Activated CD4-positive, alpha-beta T cell treated with anti-CD3 and anti-CD28 coated beads, Interleukin-2, amount 50 U/mL, for 16 hours (primary cell): ENCODE measurements at places on chromosomes 11 and 22.

GRCh38 chr11:66787934-66788758, 55.1 kb upstream of the RCE1 start:
- DNase-seq, result no peak

- DNase-seq, result no peak
Observed at GRCh38 chr11:72750556-72751115, 1.6 kb downstream of the ARAP1 start.

DNA sequence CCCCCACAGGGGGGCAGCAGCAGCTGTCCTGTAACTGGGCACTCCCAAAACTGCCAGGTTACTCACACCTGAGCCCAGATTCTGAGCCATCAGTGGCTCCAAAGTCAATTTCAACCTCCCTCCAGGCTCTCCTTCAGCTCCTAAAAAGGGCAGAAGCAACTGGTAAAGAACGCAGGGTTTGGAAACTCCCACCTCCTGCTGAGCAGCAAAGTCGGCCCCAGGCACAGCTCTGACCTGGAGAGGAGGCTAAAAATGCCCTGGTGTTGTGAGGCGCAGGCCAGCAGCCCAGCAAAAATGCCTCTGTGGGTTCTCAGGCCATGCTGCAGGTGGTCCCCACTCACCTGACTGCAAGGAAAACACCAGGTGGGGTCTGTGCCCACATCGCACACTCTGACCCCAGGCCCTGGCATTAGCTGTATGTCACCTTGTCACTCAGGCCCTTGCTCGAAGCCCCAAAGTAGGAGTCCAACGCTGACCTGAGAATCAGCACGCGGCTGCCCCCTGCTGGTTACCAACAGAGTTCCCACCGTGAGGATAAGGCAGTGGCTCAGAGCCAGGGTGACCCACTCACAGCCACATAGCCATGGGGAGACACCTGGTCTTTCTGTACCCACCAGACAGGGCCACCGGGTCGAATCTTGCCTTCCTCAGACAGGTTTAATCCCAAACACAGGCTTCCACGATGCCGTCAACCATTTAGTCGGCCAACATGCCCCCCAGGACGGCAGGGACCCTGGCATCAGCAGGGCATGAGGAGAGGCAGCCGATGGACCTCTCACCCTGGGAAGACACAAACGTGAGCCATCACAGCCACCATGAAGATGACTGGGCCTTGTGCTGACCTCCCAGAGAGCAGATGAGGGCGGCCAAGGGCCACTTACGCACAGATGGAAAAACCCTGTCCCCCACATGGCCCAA, 11.1 kb downstream of the POLR3H start:
- peak; percentile 73 for DNase-seq

- peak; percentile 71 for DNase-seq
Observed at GRCh38 chr11:44286268-44286880, 23.6 kb downstream of the ALX4 start.

DNA sequence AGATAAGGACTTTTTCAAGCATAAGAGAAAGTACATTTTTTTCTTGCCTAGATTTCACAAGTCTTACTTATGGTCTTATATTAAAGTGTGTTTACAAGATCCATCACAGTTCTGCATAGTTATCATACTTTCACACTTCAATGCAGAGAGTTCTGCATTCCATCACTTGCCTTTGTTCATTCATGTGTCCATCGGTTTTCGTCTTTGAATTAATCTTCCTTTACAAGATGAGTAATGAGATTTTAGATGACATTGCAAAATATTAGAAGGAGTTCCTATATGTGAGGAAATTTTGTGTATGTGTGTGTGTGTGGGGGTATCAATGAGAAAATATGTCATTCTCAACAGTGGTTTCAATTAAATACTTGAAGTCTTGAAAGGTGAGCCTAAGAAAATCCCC, 98.1 kb upstream of the GUCY1A2 start:
- no peak for DNase-seq

- no peak for DNase-seq
Observed at GRCh38 chr11:110939471-110939870, 227.2 kb upstream of the ARHGAP20 start.

- DNase-seq, result no peak
Observed at GRCh38 chr11:16774936-16775613, 36.6 kb downstream of the C11orf58 start.

- DNase-seq, result no peak
Observed at GRCh38 chr11:86069408-86070101, 671 bp upstream of the PICALM start.

- no peak for DNase-seq
Observed at GRCh38 chr11:124760205-124760652, 1.9 kb downstream of the ESAM start.

DNA sequence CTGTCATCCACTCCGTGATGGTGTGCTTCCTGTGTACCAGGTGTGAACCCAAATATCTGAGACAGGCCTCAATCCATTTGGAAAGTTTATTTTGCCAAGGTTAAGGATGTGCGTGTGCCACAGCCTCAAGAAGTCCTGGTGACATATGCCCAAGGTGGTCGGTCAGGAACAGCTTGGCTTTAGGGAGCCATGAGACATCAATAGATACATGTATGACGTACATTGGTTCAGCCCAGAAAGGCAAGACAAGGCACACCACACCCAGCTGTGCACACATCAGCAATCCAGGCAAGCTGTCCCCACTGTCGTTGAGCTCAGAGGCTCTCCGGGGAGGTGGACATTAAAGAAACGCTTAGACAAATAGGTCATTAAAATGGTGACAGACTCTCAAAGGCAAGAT, 56.8 kb upstream of the SHANK2 start:
- DNase-seq, result no peak

DNA sequence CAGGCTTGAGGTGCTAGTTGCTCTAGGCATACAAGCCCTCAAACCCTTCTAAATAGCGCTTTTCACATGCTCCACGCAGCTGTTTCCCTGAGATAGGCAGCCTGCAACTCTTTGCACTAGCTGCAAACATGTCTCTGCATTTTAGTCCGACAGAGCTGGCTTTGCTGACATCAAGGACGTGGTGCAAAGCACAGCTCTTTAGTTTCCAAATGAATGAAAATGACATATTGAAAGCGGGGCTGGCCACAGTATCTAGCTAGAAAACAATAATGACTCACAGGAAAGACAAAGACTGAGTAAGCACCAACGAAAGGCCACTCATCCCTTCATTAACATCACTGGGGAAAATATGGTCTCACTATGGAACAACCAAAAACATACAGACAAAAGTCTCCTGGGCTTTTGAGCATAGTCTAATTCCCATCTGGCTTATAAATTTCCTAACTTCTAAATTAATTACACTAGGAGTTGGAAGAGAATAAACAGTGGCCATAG, 15.3 kb upstream of the ZC3H12C start:
- DNase-seq, result peak; percentile 92

- no peak for DNase-seq
Observed at GRCh38 chr22:30270832-30271231, 4.2 kb upstream of the OSM start.

DNA sequence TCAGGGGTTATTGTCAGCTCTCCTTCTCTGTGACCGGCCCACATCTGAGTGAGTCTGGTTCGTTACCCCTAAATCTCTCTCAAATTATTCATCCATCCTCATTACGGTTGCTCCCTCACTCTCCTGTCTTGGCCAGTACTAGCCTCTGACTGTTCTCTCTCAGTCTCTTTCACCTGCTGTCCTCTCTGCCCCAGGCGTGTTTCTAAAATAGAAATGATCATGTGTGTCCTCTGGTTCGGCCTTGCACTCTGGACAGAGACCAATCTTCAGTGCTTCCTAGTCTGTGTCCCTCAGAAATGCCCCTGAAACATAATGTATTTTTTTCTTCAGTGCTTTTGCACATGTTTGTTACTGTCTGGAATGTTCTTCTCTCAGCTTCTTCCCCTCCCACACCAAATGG, 4.9 kb downstream of the PSMD13 start:
- DNase-seq, result no peak

DNA sequence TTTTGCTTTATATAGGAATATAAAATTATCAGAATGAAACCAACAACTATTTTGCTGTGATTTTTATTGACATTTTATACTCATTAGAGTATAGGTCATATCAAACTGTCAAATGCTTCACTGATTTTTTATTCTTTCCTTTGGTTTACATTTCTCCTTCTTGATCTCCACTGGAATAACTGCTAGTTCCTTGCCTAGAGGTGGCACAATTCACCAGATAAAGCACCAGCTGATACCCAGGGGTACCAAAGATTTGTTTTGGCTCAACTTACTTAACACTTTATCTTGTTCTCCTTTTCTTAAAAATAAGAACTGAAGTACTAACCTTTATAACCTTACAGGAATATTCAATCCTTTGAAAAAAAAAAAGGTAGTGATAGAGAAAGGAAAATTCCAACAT, 725.1 kb upstream of the CHORDC1 start:
- DNase-seq, result no peak

- no peak for DNase-seq
Observed at GRCh38 chr11:102709201-102709945, 3.8 kb upstream of the MMP27 start.

- no peak for DNase-seq
Observed at GRCh38 chr22:21641417-21641788, 699 bp upstream of the SDF2L1 start.

GRCh38 chr11:9838961-9839360, 175.1 kb downstream of the SWAP70 start:
- DNase-seq, result no peak

DNA sequence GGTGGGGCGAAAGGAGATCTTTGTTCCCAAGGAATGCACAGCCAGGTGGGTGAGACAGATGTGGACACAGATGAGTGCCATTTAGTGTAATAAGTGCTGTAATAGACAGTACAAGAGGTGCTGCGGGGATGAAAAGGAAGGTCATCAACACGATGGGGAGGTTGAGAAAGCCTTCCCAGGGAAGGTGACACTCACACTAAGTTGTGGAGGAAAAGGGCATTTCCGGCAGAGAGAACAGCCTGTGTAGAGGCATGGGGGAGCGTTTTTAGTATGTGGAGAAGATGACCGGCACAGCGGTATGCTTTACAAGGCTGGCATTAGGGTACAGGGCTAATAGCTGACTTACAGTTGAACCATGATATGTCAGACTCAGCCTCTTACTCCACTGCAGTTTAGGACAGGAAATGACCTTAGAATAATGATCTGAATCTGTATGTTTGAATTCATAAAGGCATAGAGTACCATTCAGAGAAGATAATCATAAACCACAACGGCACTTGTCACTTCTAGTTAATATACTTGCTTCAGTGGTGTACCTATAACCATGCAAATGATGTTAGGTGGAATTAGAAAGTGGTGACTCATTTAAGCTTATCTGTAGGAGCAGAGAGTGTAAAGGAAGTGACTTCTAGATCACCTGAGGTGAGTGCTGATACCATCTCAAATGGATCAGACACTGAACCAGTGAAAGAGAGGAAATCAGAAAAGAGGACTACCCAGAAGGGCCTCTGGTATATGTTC, 60.6 kb downstream of the FAM83F start:
- peak; percentile 78 for DNase-seq

DNA sequence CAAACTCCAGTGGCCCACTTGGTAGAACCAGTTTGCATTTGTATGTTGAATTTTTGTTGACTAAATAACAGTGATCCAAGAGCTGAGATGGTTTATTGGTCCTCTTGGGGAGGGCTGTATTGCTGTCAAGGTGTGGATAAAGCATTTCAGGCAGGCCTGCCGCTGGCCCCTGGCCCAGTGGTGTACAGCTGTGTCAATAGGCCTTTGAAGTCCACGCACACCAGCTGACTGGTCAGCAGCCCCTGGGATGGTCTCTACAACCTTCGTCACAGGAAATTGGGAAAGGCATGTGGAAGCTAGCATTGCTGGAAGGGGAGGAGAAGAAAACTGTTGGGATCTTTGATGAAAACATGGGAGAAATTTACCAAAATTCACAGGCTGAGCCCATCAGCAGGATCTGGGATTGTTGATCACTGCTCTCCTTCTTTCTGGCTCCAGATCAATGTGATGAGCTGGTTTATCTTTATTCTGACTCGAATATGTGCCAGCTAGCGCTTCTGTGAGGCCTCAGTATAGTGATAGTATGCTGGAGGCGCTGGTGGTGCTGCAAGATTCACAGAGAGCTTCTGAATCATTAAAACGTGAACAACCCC, 12.5 kb upstream of the E2F8 start:
- no peak for DNase-seq

- DNase-seq, result peak; percentile 62
Observed at GRCh38 chr11:78646564-78647185, 72.0 kb upstream of the NARS2 start.
